Subcutaneous preadipocyte (primary cell): ENCODE measurements at places on chromosomes 5 and 9. TPM values are rescaled to one million over a fixed set of nuclear protein-coding genes. Genes with fewer than 3 reads are reported as not detected.

The PCDHGA4 gene
- 1.5 and 3.5 TPM in 2 replicates for total RNA-seq

The CCDC180 gene
- total RNA-seq: 1.8 and 2.0 TPM in 2 replicates

The SLC36A2 gene
- total RNA-seq: not detected in 2 replicates

The ADGRD2 gene
- total RNA-seq: not detected in 2 replicates

The GADD45G gene
- total RNA-seq: under 0.01 and 0.39 TPM in 2 replicates

The SLC6A18 gene
- total RNA-seq: not detected in 2 replicates

The ARID3C gene
- under 0.01 TPM in 1 of 2 replicates, not detected in the other for total RNA-seq

The PCDHA10 gene
- total RNA-seq: under 0.01 TPM in 2 replicates

The NUTM2G gene
- not detected in 2 replicates for total RNA-seq

The PRRX2 gene
- 5.1 and 21.3 TPM in 2 replicates for total RNA-seq

The CKMT2 gene
- 0.78 and 2.9 TPM in 2 replicates for total RNA-seq

The PCDH1 gene
- under 0.01 TPM in 1 of 2 replicates, not detected in the other for total RNA-seq

The PCDHGB1 gene
- total RNA-seq: 0.73 and 1.2 TPM in 2 replicates

The AIF1L gene
- 0.20 and 0.37 TPM in 2 replicates for total RNA-seq

The SPATA31E1 gene
- 0.37 and 0.59 TPM in 2 replicates for total RNA-seq

The RASGEF1C gene
- not detected in 2 replicates for total RNA-seq

The LRRC19 gene
- not detected in 2 replicates for total RNA-seq

The CDHR2 gene
- not detected in 2 replicates for total RNA-seq

The DCP2 gene
- 15.1 and 20.5 TPM in 2 replicates for total RNA-seq

The TESK1 gene
- total RNA-seq: 10.9 and 11.8 TPM in 2 replicates

The DUSP1 gene
- 96.8 and 158 TPM in 2 replicates for total RNA-seq

The RLN1 gene
- total RNA-seq: not detected in 2 replicates

The GLIPR2 gene
- 20.7 and 31.6 TPM in 2 replicates for total RNA-seq

The PSAT1 gene
- total RNA-seq: 42.0 and 49.2 TPM in 2 replicates

The PTCD2 gene
- 11.9 and 12.5 TPM in 2 replicates for total RNA-seq

The GMCL2 gene
- not detected in 2 replicates for total RNA-seq

The C8G gene
- not detected in 2 replicates for total RNA-seq

The SYK gene
- total RNA-seq: not detected in 2 replicates

The PRSS3 gene
- 5.1 and 26.6 TPM in 2 replicates for total RNA-seq

The LMX1B gene
- under 0.01 TPM in 1 of 2 replicates, not detected in the other for total RNA-seq

The GTF3C4 gene
- 18.4 and 23.5 TPM in 2 replicates for total RNA-seq

The MEGF9 gene
- 6.6 TPM in 2 replicates for total RNA-seq

The LIFR gene
- 44.8 and 65.3 TPM in 2 replicates for total RNA-seq

The PCDHGB3 gene
- 2.2 and 2.9 TPM in 2 replicates for total RNA-seq

The CD74 gene
- 0.37 and 0.98 TPM in 2 replicates for total RNA-seq

The MRPL22 gene
- total RNA-seq: 18.0 and 20.9 TPM in 2 replicates

The GPX8 gene
- total RNA-seq: 74.2 and 85.6 TPM in 2 replicates

The CDX1 gene
- not detected in 2 replicates for total RNA-seq

The GAPT gene
- not detected in 2 replicates for total RNA-seq

The NOXA1 gene
- total RNA-seq: 0.20 and 0.37 TPM in 2 replicates

The MORN5 gene
- not detected in 2 replicates for total RNA-seq

The SMARCA2 gene
- total RNA-seq: 55.3 and 60.3 TPM in 2 replicates

The IL3 gene
- not detected in 2 replicates for total RNA-seq

The CARTPT gene
- total RNA-seq: not detected in 2 replicates

The PCDHB2 gene
- 0.59 and 1.5 TPM in 2 replicates for total RNA-seq

The TMEM171 gene
- total RNA-seq: 4.4 and 7.4 TPM in 2 replicates

The WNT8A gene
- total RNA-seq: not detected in 2 replicates

The LCN6 gene
- total RNA-seq: not detected in 2 replicates

The SLC6A19 gene
- not detected in 2 replicates for total RNA-seq

The NTRK2 gene
- total RNA-seq: under 0.01 TPM in 2 replicates

The SPATA31A3 gene
- not detected in 2 replicates for total RNA-seq

The PHF24 gene
- total RNA-seq: not detected in 2 replicates

The EIF4EBP3 gene
- 0.39 and 2.6 TPM in 2 replicates for total RNA-seq

The FBP1 gene
- total RNA-seq: not detected in 2 replicates

The NIM1K gene
- 1.8 and 4.0 TPM in 2 replicates for total RNA-seq

The RORB gene
- 0.37 and 1.2 TPM in 2 replicates for total RNA-seq
